Effector memory CD4-positive, alpha-beta T cell (primary cell): ENCODE measurements at places on chromosomes 12 and 14.
A peak's percentile ranks its signal among the peaks of the same experiment; 100 is the strongest.

GRCh38 chr12:116074686-116075085 is 202.8 kb downstream of the MED13L start:
- H3K27me3 ChIP-seq, result no peaks in the 10 kb centered on the region
- no peak overlapping the region for H3K27ac ChIP-seq
- no peak overlapping the region for H3K4me3 ChIP-seq
- no peaks in the 10 kb centered on the region for H3K36me3 ChIP-seq
- H3K4me1 ChIP-seq, result no peaks in the 10 kb centered on the region

GRCh38 chr14:54564071-54564867 is 2.7 kb upstream of the SAMD4A start:
- peak overlapping the region; percentile 86 for H3K4me3 ChIP-seq
- no peaks in the 10 kb centered on the region for H3K27me3 ChIP-seq
- H3K36me3 ChIP-seq, result no peaks in the 10 kb centered on the region
- H3K27ac ChIP-seq, result peak overlapping the region; percentile 87

GRCh38 chr12:1724250-1724649 is 33.4 kb downstream of the ADIPOR2 start:
- H3K4me3 ChIP-seq, result no peak overlapping the region
- H3K27ac ChIP-seq, result no peak overlapping the region
- H3K36me3 ChIP-seq, result no peaks in the 10 kb centered on the region

- no peak overlapping the region for H3K27ac ChIP-seq
- no peak for DNase-seq
- no peaks in the 10 kb centered on the region for H3K4me1 ChIP-seq
- no peaks in the 10 kb centered on the region for H3K27me3 ChIP-seq
Observed at GRCh38 chr12:47912556-47912955, 7.8 kb upstream of the VDR start.

DNA sequence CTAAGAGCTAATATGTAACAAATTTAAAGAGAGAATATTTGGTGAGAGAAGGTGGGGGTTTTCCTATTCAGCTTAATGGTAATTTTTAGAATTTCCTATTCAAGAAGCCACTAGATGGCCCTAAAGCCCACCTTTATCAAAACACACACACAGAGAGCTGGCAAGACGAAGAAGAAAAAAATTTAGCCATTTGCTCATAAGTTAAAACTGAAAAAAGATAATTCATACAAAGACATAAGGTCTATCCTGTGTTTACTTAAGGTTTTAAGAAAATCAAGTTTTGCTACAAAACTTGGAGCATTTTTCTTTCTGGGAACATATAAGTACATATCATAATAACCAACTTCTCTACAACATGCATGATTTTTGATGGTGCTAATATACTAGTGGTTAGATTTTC is 46.8 kb upstream of the PCED1B start:
- H3K27ac ChIP-seq, result no peak overlapping the region
- H3K36me3 ChIP-seq, result no peaks in the 10 kb centered on the region
- H3K4me1 ChIP-seq, result no peaks in the 10 kb centered on the region
- H3K27me3 ChIP-seq, result no peaks in the 10 kb centered on the region
- no peak overlapping the region for H3K4me3 ChIP-seq
- no peak for DNase-seq

DNA sequence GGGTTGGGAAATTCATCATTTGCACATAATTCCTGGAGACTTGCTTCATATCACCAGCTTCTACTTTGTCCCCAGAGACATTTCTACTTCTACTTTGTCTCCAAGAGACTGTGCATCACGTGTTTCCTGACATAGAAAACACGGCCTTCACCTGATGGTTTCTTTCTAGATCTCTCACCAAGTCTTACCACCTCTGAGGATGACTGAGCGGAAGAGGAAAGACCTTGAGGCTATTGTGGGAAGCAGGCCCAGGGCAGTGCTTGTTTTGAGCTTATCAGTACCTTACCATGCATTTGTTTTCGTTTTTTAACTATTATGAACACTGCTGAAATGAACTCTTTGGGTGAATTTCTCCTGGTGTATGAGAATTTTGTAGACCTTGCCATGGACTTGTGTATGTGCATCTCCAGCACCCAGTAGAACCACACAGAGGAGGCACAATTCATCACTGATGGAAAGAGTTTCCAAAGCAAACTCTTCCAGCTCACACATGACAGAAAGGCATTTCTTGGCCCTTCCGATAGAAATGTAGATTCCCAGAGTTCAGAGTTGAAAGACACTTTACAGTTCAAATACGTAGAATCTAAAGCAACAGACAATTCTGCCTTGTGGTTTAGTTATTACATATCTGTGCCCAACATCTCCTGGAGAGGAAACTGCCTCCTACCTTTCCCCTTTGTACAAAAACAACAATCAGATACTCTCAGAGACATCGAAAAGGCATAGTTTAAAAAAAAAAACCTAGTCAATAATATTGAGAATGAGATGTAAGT is 434.7 kb downstream of the FUT8 start:
- H3K27me3 ChIP-seq, result no peaks in the 10 kb centered on the region
- H3K4me1 ChIP-seq, result peaks cover 70% of the 10 kb centered on the region
- peak overlapping the region; percentile 76 for H3K27ac ChIP-seq
- peak overlapping the region; percentile 15 for H3K4me3 ChIP-seq
- peak; percentile 66 for DNase-seq
- H3K36me3 ChIP-seq, result no peaks in the 10 kb centered on the region

- H3K4me3 ChIP-seq, result no peak overlapping the region
- no peaks in the 10 kb centered on the region for H3K36me3 ChIP-seq
- no peak for DNase-seq
- no peaks in the 10 kb centered on the region for H3K4me1 ChIP-seq
Observed at GRCh38 chr12:117022465-117022864, 76.8 kb downstream of the TESC start.

DNA sequence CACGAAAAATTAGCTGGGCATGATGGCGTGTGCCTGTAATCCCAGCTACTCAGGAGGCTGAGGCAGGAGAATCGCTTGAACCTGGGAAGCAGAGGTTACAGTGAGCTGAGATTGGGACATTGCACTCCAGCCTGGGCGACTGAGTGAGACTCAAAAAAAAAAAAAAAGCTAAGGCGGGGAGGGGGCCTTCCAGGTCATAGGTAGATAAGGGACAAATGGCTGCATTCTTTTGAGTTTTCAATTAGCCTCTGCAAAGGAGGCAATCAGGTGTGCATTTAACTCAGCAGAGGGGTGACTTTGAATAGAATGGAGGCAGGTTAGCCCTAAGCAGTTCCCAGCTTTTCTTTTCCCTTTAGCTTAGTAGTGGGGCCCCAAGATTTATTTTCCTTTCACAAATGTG is 743 bp upstream of the AACS start:
- H3K36me3 ChIP-seq, result no peaks in the 10 kb centered on the region
- H3K27me3 ChIP-seq, result no peaks in the 10 kb centered on the region
- H3K27ac ChIP-seq, result no peak overlapping the region
- peaks cover 10% of the 10 kb centered on the region for H3K4me1 ChIP-seq
- no peak for DNase-seq
- peak overlapping the region; percentile 84 for H3K4me3 ChIP-seq

DNA sequence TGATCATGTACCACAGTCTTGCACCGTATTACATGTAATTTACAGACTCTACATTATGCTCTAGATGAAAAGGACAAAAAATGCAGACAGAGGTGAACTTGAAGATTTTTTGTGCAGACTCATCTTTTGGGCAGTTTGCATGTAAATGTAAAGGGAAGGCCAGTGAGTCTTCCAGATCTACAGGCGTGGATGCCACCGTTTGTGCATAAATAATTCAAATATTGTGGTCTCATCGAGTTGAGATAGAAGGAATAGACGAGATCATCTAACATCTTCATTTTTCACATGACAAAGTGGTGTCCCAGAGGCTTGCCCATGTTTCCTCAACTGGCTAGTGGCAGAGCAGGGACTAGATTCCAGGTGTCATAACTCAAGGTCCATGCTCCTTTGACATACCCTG is 125.2 kb downstream of the ALX1 start:
- DNase-seq, result no peak
- H3K27ac ChIP-seq, result no peak overlapping the region
- H3K27me3 ChIP-seq, result no peaks in the 10 kb centered on the region
- H3K36me3 ChIP-seq, result no peaks in the 10 kb centered on the region
- H3K4me1 ChIP-seq, result no peaks in the 10 kb centered on the region
- no peak overlapping the region for H3K4me3 ChIP-seq

DNA sequence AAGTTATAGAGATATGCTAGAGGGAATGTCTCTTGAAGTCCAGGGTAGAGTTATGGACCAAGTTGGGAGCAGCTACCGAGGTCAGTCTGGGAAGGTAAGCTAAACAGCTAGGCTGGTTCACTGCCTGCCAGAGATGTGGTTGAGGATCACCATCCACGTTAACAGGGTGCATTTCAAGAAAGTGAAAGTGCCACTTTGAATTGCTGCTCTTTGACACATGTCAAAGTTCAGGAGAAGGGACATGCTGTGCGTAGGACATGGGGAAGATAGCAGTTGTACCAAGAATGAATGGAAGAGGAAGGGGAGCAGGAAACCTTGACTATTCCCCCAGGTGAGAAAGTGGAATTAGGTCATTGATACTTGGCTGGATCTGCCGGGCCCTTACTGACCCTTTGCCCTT is 49.5 kb downstream of the MAX start:
- peaks cover 12% of the 10 kb centered on the region for H3K36me3 ChIP-seq
- no peak for DNase-seq
- no peak overlapping the region for H3K27ac ChIP-seq
- no peak overlapping the region for H3K4me3 ChIP-seq
- no peaks in the 10 kb centered on the region for H3K4me1 ChIP-seq

DNA sequence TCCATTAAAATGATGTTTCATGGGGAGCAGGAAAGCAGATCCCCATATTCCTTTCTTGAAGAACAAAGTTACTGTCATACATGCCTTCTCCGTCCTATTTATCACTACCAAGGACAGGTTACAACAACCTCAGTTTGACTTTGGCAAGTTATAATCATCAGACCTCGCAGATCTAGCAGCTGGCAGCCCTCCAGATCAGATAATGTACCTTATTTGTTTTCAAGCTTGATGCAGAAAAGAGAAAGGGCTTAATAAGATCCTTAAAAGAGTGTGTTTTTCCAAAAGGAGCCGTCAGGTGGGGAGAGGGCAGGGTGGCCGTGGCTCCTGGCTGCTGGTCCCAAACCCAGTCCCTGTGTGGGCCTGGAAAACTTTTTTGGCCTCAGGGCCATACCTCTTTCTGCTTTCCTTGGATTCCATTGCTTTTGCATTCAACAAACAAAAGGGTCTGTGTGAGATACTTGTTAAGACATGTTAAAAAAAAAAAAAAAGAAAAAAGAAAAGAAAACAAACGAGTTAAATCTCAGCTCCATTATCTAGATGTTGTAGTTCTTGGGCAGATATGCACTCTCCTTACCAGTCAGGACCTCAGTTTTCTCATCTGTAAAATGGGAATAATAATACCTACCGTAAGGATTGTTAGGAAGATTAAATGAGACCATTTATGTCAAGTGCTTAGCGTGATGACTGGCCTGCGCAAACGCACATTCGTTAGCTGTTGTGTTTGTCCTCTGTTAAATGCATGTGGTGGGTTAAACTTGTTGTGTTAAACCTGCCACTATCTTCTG is 64.6 kb downstream of the B4GALNT3 start:
- H3K4me3 ChIP-seq, result no peak overlapping the region
- no peaks in the 10 kb centered on the region for H3K36me3 ChIP-seq
- no peak for DNase-seq
- H3K27me3 ChIP-seq, result no peaks in the 10 kb centered on the region
- no peaks in the 10 kb centered on the region for H3K4me1 ChIP-seq
- no peak overlapping the region for H3K27ac ChIP-seq

GRCh38 chr12:24084800-24085199 is 135.3 kb upstream of the SOX5 start:
- no peaks in the 10 kb centered on the region for H3K4me1 ChIP-seq
- no peak overlapping the region for H3K4me3 ChIP-seq
- no peaks in the 10 kb centered on the region for H3K36me3 ChIP-seq
- DNase-seq, result no peak
- H3K27ac ChIP-seq, result no peak overlapping the region

DNA sequence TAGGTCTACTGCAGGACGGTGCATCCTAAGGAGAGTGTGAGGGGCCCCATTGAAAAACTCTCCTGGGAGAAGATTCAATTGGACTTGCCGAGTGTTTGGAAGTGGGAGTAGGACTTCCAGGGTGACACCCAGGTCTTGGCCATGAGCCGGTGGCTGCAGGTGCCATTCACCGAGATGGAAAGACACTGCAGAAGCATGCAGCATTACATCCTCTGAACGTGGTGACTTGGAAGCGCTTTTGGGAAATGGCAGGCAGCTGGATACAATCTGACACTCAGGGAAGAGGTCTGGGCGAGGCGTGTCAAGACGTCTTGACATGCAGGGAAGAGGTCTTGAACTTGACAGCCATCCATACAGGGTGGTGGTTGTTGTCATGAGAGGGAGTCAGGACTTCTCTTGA is 126.9 kb downstream of the PAPOLA start:
- H3K27ac ChIP-seq, result no peak overlapping the region
- H3K36me3 ChIP-seq, result no peaks in the 10 kb centered on the region
- DNase-seq, result no peak
- H3K4me1 ChIP-seq, result no peaks in the 10 kb centered on the region
- no peak overlapping the region for H3K4me3 ChIP-seq
- H3K27me3 ChIP-seq, result no peaks in the 10 kb centered on the region

DNA sequence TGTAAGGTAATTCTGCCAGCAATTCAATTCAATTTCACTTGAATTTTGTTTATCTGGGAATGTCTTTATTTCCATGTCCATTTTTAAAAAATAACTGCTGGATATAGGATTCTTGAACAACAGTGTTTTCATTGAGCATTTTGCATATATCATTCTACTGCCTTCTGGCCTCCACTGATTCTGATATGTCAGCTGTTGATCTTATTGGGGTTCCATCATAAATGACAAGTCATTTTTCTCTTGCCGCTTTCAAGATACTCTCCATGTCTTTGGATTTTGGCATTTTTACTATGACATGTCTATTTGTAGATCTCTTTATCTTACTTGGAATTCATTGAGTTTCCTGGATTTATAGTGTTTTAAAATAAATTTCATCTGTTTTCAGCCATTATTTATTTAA is 180.5 kb upstream of the LMNTD1 start:
- H3K27ac ChIP-seq, result no peak overlapping the region
- H3K36me3 ChIP-seq, result no peaks in the 10 kb centered on the region
- no peak overlapping the region for H3K4me3 ChIP-seq
- H3K27me3 ChIP-seq, result no peaks in the 10 kb centered on the region
- H3K4me1 ChIP-seq, result no peaks in the 10 kb centered on the region

GRCh38 chr12:132151145-132151765 is 7.0 kb downstream of the NOC4L start:
- DNase-seq, result no peak
- H3K27ac ChIP-seq, result no peak overlapping the region
- H3K4me3 ChIP-seq, result no peak overlapping the region
- peaks cover 42% of the 10 kb centered on the region for H3K36me3 ChIP-seq
- no peaks in the 10 kb centered on the region for H3K27me3 ChIP-seq

DNA sequence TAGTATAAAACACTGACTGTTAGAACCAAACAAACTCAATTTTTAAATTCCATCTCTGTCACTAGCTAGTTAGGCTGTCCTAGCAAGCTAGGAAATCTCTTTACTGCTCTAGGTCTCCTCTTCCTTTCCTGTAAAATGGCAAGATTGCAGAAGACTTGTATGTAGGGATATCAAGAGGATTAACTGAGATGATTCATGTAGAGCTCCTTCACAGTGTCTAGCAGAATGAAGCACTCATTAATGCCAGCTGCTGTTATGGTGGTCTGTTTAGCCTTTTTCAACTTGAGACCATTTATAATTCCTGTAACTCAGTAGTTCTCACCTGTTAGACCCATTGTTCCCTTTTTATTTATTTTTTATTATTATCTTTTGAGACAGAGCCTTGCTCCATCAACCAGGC is 67.8 kb upstream of the KCNH3 start:
- H3K27ac ChIP-seq, result no peak overlapping the region
- H3K36me3 ChIP-seq, result no peaks in the 10 kb centered on the region
- DNase-seq, result no peak
- H3K4me1 ChIP-seq, result no peaks in the 10 kb centered on the region
- H3K4me3 ChIP-seq, result no peak overlapping the region
